ENCODE measurements at places on chromosomes 13 and 19. TPM values are rescaled to one million over a fixed set of nuclear protein-coding genes. Genes with fewer than 3 reads are reported as not detected.

Gene CLC
- total RNA-seq = not detected

Gene CXCL17
- total RNA-seq = not detected

Gene ZNF418
- total RNA-seq = 1.5 TPM

Gene C19orf85
- total RNA-seq = not detected

Gene RUBCNL
- total RNA-seq = 0.12 TPM

Gene EIF3K
- 656 TPM for total RNA-seq

Gene HIPK4
- total RNA-seq = 0.17 TPM

Gene NLRP11
- total RNA-seq = not detected

Gene SYT5
- total RNA-seq = 6.1 TPM

Gene CBARP
- total RNA-seq = 4.6 TPM

Gene HCST
- total RNA-seq = 0.44 TPM

Gene PEAK3
- total RNA-seq = 0.08 TPM

All from A549 treated with Mapracorat at 1 μM for 4 hours (cell line).